ENCODE measurements at places on chromosomes 6 and 20.

DNA sequence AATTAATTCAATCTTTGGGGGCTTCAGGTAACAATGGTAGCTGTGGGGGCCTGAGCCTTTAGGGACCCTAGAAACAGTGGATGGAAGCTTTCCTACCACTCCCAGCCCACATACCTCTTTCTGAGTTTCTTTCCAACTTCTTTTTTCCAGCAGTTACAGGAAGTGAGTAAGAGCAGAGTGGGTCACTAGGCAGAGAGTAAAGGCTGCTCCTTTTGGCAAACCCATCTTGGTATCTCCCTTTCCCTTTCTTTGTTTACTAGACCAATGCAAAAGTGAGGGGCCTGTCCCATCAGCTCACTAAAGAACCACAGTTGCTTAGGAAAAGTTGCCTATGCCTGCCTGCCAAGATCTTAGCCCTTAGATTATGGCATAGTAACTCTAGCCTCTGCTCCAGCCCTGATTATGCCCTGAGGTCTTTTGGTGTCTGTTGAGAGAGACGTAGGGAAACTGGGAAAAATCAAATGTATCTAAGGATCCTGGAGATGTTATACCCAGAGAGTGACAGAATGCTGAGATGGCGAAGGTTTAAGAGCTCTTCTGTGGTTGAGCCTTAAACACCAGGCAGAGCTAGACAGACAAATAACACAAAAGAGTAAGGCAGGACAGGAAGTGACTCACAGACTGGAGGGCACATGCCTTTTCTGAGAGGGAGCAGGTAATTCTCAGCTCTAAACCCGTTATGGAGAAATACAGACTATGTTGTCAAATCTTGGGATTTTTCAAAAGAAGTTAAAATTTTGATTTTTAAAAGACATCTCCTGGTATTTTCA is 31.3 kb downstream of the TRMT6 start:
- no peak for DNase-seq

DNA sequence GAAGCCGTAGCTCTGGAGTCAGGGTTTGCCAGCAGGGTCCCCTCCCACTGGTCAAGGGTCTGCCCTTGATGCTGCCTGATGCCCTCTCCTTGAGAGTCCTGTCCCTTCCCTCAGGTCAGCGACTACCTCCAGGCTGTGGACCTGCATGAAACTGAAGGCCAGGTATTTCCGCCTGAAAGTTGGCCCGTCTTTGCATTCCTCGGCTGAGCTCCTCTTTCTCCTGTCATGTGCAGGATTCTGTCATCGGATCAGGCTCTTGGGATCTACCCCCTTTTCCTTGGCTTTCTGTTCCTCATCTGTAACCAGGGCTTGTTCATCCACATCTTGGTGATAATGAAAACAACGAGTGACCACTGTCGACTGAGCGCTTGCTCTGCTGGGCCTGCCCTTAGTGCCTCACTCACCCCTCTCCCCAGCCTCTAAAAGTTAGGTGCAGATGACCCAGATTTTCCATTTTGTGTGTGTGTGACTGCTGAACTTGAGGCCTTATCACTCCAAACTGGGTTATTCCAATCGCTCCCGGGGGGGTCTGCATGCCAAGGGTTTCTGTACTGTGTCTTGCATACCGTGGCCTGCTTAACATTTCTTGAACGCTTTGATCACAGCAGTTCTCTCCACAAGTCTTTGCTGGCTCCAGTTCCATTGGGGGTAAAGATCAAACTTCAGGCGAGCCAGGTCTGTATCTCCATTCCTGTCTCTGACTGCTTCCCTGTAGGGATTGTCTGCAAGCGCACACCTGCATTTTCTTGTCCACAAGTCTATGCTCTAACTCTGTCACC is 81.6 kb downstream of the DTD1 start:
- no peak for DNase-seq

- no peak for DNase-seq
Measured at GRCh38 chr20:15848995-15849610, 724.1 kb downstream of the KIF16B start.

GRCh38 chr6:127185437-127185995 is 67.0 kb downstream of the RSPO3 start:
- no peak for DNase-seq

GRCh38 chr6:138196122-138196738 is 22.1 kb downstream of the PBOV1 start:
- no peak for DNase-seq

DNA sequence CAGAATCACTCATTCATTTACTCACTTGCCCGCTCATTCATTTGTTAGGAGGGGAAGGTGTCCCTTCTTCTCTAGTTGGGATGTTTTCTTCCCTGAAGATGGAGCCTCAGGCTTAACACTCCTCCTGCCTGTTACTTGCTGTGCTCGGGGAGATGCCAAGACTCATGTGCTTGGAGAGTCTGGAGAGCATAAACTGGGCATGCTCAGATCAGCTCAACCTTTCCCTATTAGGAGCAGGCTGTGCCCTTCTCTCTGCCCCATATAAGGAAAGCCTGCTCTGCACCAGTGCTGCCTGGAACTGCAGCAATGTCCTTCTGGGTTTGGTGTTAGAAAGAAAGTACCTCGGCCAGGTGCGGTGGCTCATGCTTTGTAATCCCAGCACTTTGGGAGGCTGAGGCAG is 18.0 kb upstream of the UBE2V1 start:
- DNase-seq: no peak

GRCh38 chr20:2576317-2576727 is 39.9 kb downstream of the TMC2 start:
- no peak for DNase-seq

- no peak for DNase-seq
Measured at GRCh38 chr6:72037006-72037405, 150.7 kb downstream of the RIMS1 start.

DNA sequence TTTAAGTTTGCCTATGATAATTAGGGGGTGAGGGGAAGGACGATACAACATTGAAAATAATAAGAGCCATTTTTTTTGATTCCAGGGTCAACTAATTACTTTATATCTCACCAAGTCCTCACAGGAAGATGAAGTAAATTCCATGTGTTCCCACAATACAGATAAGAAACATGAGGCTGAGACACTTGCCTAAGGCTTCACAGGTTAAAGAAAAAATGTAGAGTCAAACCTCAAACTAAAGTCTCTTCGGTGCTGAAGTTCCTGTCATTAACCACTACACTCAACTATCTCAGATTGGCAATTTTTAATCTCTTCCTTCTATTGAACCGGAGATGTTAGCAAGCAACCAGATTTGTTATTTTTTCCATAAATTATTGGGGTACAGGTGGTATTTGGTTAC is 33.0 kb downstream of the MRAP2 start:
- no peak for DNase-seq

GRCh38 chr20:53736757-53737395 is 143.2 kb upstream of the ZNF217 start:
- no peak for DNase-seq

DNA sequence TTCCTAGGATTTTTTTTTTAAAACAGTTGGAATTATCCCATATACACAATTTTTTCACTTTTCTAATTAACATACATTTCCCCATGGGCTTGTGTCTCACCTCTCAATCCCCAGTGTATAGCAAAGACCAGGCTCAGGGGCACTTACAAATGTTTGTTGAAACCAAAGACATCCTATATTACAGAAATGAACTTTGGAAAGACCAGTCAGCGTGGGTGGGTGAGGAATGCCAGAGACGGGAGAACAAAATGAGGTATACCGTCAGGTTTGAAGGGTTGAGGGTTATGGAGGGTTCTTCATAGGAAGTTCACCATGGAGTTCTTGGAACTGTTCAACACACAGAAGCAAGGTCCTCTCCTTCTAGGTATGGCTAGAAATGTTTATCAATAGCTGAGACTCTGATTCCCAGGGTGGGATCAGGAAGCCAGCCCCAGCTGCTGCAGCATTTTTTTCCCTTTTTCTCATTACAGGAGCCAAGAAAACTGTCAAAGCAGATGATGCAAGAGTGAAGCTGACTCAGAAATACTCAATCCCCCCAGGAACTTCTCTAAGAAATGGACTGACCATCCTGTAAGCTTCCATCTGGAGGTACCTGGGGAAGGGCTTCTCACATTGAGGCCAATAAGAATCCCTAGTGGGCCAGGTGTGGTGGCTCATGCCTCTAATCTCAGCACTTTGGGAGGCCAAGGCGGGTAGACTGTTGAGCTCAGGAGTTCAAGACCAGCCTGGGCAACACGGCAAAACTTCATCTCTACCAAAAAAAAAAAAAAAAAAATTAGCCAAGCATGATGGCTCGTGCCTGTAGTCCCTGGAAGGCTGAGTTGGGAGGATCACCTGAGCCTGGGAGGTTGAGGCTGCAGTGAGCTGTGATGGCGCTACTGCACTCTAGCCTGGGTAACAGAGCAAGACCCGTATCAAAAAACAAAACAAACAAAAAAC is 15.9 kb upstream of the TBC1D20 start:
- no peak for DNase-seq

- no peak for DNase-seq
Measured at GRCh38 chr6:146286961-146287360, 256.7 kb upstream of the RAB32 start.

- no peak for DNase-seq
Measured at GRCh38 chr20:61057443-61058121, 194.5 kb upstream of the CDH4 start.

- DNase-seq: no peak
Measured at GRCh38 chr20:57744206-57744605, 34.4 kb upstream of the PMEPA1 start.

DNA sequence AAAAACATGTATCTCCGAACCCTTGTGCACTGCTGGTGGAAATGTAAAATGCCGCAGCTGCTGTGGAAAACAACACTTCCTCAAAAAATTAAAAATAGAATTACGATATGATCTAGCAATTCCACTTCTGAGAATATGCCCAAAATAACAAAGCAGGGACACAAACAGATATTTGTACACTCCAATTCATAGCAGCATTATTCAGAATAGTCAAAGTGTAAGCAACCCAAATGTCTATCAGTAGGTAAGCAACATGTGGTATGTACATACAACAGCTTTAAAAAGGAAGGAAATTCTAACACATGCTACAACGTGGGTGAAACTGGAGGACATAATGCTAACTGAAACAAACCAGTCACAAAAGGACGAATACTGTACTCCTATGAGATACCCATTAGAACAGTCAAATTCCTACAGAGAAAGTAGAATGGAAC is 5.7 kb upstream of the RAB5IF start:
- DNase-seq: no peak

- DNase-seq: no peak
Measured at GRCh38 chr6:32589596-32590449, at the start of gene HLA-DRB1. Gene HLA-DRB1 (minus strand): TSS chr6:32589848. CDS start chr6:32589742, 106 bp downstream.

GRCh38 chr6:39214846-39215639 is 14.2 kb downstream of the KCNK5 start:
- DNase-seq: no peak

DNA sequence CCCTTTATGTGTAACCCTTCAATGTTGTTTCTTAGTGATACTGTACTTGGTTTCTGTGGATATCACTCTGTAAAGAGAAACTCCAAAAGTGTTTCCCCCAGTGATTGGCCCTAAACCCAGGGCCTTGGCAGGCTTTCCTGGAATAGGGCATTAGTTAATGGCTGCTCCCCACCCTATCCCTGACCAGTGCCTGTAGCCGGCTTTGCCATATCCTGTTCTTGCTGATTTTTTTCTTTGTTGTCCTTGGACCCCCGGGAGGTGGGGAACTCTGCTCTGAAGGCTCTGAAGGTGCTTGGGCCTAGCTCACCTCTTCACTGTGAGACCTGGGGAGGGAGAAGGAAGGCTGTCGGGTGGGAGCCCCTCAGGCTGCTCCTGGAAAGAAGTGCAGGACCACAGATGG is 120.1 kb downstream of the TCP11 start:
- no peak for DNase-seq

GRCh38 chr6:144564202-144564601 is 279.1 kb downstream of the UTRN start:
- DNase-seq: no peak

DNA sequence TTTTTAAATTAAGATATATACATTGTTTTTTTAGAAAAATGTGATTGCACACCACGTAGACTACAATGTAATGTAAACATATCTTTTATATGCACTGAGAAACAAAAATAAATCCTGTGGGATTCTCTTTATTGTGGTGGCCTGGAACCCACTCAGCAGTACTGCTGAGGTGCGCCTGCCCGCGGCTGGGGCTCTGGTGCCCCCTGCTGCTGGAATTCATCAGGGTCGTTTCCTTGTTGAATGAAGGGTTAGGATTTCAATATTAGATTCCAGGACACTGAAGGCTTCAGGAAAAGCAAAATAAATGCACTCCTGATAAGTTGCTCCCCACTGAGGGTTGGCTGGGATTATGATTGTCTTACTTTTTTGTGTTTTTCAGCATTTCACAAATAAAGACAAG is 175.8 kb upstream of the GGTLC1 start:
- no peak for DNase-seq

GRCh38 chr20:34083137-34083536 is 28.9 kb downstream of the EIF2S2 start:
- DNase-seq: no peak

DNA sequence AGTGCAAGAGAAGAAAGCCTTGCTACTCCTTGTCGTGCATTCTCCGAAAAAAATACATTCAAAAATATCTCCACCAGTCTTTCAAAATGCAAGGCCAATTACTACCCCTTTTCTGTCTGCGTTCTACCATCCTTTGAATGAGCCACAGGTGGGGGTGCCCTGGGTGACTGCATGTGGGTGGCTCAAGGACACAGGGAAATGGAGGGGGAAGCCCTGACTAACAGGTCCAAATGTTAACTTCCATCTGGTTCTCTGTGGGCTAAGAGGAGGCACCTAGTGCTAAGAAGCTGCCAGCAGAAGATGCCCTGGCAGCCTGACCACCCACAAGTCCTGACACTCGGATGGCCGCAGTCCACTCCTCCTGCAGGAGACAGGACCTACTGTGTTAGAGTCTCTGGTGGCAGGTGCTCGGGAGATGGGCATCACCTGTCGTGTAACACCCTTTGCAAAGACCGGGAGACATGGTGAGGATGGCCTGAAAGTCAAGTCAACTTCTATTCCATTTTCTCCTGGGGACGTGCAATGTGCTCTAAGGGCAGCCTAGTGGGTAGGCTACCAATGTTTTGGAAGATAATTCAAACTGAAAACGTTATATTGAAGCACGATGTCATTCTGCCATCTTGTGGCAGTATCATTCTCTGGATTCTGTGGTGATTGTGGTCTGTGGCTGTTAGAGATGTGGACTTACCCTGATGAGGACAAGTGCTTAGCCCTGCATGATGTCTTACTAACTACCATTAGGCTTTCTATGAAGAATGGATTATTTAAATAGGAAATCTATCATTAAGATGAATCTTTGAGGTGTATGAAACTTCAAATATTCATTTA is 27.4 kb upstream of the IGF2R start:
- no peak for DNase-seq

GRCh38 chr20:37144856-37145404 is 34.2 kb upstream of the RPN2 start:
- no peak for DNase-seq

GRCh38 chr20:60480950-60481742 is 522.9 kb downstream of the CDH26 start:
- no peak for DNase-seq

GRCh38 chr6:15213838-15214400 is 31.9 kb upstream of the JARID2 start:
- no peak for DNase-seq

DNA sequence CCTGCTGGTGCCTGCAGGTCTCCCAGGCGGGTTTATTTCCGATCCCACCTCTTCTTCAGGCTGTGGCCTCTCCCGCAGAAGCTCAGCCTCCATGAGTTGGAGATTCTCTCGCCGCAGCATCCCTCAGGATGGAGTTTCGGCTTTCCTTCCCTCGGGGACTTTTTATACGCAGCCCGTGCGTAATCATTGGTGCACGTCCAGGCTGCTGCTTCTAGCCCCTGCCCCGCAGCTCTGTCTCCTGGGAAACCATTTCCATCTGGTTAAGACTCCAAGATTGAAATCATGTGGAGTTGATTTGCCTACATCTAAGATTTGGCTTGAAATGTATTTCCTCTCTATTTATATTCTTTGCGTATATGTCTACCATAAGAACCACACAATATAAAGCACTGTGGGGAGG is 46.7 kb upstream of the CARMIL1 start:
- no peak for DNase-seq

Measured in omental fat pad (tissue), 4 donors.